T-helper 22 cell (primary cell): ENCODE measurements at places on chromosomes 1 and 21.
A peak's percentile ranks its signal among the peaks of the same experiment; 100 is the strongest.

DNA sequence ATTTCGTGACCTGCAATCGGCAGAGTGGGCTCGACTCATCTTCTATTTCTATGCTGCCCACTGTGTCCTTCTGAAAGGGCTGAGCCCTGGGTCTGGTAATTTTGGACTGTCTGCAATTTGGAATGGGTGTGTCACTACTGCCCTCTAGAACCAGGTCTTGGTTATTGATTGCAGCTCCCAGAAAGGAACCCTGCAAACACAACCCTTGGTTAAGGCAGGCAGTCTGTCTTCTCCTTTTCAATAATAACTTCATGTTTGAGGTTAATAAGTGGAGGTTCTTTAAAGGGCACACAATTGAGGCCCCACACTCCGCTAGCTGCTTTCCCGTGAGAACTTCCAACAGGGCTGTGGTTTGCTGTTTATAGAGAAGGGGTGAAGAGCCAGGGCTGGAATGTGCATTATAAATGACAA is 79.9 kb upstream of the LYST start:
- no peak for DNase-seq

GRCh38 chr1:54339126-54339525 is 67.1 kb downstream of the SSBP3 start:
- no peak for DNase-seq

- DNase-seq = no peak
Observed at GRCh38 chr1:25697435-25698217, 81.0 kb downstream of the MAN1C1 start.

DNA sequence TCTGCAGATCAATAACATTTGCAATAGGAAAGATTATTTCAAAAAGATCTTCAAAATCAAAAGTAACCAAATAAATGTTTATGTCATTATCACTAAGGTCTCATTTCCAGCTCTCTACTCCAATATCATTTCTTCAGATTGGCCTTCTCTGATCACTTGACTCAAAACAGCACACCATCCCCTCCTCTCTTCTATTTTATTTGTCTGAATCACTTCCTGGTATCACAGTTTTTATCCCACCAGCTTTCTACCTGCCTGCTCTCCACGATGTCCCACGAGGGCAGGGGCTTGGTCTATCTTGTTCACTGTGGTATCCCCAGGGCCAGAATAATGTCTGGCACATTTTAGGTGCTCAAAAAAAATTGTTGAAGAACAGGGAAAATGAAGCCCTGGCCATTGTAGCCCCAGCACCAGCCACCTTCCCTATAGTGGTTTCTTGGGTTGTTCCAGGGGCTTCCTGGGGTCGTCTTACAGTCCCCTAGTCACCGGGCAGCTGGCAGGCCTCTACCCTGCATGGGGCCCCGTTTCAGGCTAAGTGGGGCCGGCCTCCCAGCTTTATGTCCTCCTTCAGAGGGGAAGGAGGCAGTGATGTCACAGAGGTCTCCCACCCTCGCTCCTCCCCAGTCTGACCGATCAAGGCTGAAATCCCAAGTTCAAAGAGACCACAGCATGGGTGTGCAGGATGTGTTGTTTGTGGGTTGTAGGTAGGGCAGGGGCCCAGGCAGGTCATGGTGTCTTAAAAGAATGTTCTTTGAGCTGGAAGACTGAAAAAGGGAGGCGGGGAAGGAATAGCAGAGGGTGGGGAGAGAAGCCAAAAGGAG is 3.5 kb upstream of the PADI1 start:
- no peak for DNase-seq

DNA sequence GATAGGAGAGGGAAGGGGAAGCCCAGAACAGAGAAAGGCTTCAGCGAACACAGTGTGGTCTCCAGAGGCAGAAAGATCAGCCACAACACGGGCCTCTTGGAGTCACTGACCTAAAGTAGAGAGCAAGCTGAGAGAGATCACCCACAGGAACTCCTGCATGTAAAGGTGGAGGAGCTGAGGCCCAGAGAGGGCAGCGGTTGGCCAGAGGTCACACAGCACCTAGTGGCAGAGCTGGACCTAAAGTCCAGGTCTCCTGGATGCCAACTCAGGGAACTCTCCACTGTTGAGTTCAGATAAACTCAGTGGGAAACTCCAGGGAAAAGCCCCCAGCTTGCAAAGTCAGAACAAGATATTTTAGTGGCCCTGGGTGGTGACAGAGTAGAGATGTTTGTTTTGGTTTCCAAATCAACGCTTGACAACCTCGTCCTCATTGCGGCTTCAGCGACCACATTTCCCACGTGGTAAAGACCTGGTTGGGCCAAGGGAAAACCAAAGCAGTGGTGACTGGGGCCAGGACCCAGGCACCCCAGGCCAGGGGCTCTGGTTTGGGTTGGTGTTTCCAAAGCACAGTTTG is 4.6 kb downstream of the IFFO2 start:
- peak; percentile 75 for DNase-seq

- no peak for DNase-seq
Observed at GRCh38 chr21:43190544-43190943, 21.7 kb downstream of the CRYAA start.

DNA sequence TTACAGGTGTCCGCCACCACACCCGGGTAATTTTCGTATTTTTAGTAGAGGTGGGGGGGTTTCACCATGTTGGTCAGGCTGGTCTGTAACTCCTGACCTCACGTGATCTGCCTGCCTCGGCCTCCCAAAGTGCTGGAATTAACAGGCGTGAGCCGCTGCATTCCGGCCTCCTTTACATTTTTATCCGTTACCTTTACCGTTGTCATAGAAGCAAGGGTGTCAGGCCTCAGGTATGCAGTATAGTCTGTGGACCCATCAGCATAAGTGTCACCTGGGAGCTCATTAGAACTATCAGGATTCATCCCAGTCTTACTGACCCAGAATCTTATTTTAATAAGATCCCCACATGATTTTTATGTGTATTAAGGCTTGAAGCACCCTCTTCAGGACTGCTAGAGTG is 5.4 kb downstream of the CDC42 start:
- no peak for DNase-seq

GRCh38 chr1:53636621-53637171 is 102.3 kb downstream of the GLIS1 start:
- DNase-seq = no peak

GRCh38 chr1:33441088-33441745 is 10.3 kb upstream of the PHC2 start:
- no peak for DNase-seq
